H7 (cell line): ENCODE measurements at places on chromosomes 11 and 22. TPM values are rescaled to one million over a fixed set of nuclear protein-coding genes. Genes with fewer than 3 reads are reported as not detected.

DNA sequence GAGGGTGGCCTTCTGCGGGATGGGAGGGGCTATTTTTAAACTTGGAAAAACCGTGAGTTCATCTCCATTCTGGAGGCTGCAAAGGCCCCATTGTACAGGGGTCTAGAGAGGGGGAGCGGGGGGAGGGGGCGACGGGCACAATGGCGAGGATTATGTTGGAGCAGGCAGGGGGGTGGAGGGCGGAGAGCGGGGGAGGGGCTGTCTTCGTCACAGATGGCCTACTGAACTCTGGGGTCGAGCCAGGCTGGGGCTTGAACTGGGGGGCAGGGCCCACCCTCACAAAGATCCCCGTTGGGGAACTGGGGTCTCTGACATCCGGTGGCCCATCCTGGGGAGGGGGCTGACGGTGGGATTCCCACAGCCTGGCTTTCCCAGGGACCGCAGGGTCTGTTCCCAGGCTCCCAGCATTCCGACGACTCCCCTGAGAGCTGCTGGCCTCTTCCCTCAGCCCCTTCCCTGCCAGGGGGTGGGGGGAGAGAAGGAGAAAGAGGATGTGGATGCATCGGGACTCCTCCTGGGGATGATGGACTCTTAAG lies 3.4 kb upstream of the MCAM start:
- DNase-seq: peak; percentile 85

DNA sequence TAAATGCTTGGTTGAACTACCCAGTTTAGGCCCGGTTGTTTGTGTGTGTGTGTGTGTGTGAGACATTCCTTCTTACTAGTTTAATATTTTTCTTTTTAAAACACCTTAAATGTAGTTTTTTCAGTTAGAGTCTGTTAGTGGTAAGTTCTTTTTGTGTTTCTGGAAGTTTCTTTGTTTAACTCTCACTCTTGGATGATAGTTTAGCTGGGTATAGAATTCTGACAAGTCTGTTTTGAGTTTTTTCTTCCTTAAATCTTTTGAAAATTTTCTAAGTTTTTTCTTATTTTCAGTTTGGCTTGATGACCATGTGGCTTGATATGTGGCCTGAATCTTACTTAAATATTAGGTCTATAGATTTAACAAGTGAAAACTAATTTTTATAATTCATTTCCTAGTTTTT lies 60.1 kb downstream of the PDE3B start:
- no peak for DNase-seq

- peak; percentile 60 for DNase-seq
Observed at GRCh38 chr22:31623592-31624304, 38.3 kb downstream of the PISD start.

DNA sequence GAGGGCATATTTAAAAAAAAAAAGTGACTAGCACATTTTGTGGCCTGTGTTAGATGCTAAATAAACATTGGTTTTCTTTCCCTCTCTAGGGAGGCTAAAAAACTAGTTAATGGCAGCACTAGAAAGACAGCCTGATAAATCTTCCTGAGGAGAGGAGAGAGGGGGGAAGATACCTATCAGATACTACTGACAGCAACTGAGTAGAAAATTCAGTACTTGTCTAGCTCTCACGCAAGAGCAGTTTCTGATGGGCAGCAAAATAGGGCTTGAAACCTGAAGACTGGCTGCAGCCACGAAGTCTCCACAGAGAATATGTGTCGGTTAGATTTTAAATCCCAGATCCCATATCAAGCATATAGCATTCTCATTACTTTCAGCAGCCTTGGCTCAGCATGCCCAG lies 388.2 kb downstream of the KCNA4 start:
- DNase-seq: no peak

- no peak for DNase-seq
Observed at GRCh38 chr11:94790661-94791180, 22.6 kb downstream of the AMOTL1 start.

DNA sequence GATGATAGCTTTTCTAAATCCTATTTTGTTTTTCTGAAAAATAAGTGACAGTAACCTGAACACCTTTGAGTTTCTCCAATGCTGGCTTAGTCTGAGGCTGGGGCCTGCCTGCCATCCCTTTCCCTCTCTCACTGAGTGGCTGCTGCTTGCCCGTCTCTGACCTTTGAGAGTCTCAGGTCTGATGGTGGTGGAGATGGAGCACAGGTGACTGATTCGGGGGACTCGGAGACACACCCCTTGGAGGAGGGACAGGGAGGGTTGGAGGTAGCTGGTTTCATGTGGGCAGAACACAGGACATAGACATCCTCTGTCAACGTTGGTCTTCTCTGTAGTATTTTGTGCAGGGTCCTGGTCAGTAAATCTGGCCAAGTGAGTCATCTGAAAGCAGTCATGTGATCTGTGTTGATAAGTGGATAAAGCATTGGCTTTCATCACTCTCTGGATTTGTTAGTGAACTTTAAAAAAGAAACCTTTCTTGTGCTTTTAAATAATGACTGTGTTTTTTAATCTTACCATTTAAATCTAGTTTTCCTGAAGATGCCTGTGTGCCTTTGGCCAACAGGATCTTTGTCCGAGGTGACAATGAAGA lies 47.1 kb upstream of the CLDN5 start:
- no peak for DNase-seq

Gene CBX7
- total RNA-seq: 4.5 and 5.4 TPM in 2 replicates

DNA sequence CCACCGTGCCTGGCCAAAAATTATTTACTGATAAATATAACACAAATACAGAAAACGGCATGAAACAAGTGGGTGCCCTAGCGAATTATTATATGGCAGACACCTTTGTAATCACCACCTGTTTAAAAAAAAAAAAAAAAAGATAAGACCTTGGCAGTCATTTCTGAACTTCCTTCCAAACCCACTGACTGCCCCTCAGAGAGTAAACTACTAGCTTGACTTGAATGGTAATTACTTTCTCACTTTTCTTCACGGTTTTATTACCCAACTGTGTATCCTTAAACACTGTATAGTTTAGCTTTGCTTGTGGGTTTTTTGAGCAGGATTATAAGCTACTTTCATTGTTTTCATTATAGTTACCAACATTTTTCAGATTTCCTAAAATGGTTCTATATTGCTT lies 23.7 kb downstream of the SFI1 start:
- no peak for DNase-seq

GRCh38 chr22:35044607-35045390 lies 21.2 kb upstream of the ISX start:
- no peak for DNase-seq

DNA sequence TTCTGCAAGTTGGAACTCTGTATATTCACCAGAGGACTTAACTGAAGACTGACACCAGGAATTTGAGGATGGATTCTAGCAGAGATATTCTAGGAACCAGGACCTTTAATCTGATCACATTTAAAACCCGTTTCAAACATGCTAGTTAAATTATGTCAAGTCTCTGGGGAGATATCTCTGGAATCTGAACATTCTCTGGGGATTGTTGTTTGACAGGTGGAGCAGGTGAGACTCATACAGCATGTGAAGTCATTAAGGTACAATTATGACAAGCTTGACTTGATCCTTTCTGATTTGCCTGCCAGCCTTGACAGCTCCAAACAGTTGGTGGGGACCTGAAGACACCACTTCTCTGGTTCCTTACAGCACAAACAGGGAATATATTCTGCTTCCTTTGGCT lies 100.3 kb downstream of the FAT3 start:
- no peak for DNase-seq

Gene MS4A6E
- total RNA-seq: not detected in 2 replicates

DNA sequence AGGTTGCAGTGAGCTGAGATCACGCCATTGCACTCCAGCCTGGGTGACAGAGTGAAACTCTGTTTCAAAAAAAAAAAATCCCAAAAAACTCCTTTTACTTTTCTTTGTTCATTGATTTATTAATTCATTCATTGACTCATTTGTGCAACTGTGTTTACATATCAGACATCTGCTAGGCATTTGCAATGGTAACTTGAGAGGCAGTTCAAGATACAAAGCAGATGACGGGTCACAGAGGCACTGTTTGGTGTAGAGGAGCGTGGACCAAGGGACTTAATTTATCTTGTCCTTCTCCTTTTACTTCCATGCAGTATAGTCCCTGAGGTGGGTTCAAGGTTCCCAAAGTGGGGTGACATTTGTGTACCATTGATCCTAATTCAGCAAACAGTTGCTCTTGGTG lies 71.4 kb downstream of the KIAA1671 start:
- DNase-seq: no peak

- no peak for DNase-seq
Observed at GRCh38 chr11:6237266-6237665, 1.6 kb upstream of the CNGA4 start.

Gene C22orf42
- not detected in 2 replicates for total RNA-seq

DNA sequence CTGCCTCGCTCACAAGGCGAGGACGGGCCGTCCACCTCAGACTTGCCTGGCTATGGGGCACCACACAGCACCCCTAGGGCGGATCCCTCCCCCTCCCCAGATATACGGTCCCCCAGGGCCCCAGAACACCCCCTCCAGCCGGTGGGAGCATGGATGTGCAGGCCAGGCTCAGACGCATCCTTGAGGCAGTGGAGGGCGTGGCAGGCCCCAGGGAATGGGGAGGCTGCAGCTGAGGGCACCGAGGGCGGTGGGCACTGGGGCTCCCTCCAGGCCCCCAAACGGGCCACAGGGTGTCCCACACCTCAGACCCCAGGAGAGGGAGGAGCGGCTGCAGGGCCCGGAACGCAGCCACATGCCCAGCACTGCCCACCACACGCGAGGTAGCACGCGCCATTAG lies 12.1 kb downstream of the TTLL8 start:
- peak; percentile 80 for DNase-seq

- DNase-seq: peak; percentile 38
Observed at GRCh38 chr22:49086181-49086580, 741.5 kb downstream of the BRD1 start.

- DNase-seq: peak; percentile 95
Observed at GRCh38 chr11:74311352-74311926, at the start of gene P4HA3. Gene P4HA3 (minus strand): TSS chr11:74311640. CDS start chr11:74311611, 29 bp downstream.

Gene SOX10
- 3.5 and 3.7 TPM in 2 replicates for total RNA-seq

DNA sequence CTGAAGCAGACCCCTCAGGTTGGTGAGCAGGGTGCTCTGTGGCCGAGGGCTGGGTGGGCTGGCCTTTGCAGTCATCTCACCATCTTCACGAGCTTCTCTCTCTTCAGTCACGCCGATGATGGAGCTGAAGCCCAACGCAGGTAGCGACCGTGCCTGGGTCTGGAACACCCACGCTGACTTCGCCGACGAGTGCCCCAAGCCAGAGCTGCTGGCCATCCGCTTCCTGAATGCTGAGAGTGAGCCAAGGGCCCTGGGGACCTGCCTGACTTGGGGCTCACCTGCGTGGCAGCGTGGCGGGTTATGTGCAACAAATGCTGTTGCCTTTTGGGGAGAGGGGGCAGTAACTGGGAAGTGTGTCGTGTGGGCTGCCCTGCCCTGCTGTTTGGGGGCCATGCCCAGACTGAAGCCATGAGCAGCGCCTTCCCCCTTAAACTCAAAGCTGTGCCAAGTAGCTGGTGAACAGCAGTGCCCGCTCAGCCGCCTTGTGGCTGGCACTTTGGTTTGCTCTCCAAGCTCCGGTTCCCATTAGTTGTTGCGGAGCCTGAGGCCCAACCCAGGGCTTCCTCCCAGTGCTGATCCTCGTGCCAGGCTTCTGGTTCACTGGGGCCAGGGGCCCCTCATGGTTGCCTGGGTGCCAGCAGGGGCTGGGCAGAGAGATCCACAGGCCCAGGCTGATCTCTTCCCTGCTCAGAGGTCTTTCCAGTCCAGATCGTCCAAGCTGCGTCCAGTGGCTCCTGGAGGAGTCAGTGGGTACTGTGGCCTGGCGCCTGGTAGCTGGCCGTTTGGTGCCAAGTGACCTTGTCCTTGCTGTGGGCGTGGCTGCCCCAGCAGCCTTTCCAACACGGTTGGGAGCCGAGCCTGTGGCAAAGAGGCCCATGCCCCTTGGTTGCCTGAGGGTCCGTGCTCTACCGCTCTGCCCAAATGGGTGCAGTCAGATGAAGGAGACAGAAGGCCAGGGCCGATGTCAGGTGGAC lies 6.1 kb upstream of the ZDHHC8 start:
- no peak for DNase-seq

Gene C11orf91
- not detected in 2 replicates for total RNA-seq

- DNase-seq: peak; percentile 72
Observed at GRCh38 chr11:13277768-13278608, at the start of gene BMAL1. Gene BMAL1 (plus strand): TSS chr11:13277790. CDS start chr11:13354309, 76,519 bp downstream.
